ENCODE measurements at places on chromosomes 1 and 21.

DNA sequence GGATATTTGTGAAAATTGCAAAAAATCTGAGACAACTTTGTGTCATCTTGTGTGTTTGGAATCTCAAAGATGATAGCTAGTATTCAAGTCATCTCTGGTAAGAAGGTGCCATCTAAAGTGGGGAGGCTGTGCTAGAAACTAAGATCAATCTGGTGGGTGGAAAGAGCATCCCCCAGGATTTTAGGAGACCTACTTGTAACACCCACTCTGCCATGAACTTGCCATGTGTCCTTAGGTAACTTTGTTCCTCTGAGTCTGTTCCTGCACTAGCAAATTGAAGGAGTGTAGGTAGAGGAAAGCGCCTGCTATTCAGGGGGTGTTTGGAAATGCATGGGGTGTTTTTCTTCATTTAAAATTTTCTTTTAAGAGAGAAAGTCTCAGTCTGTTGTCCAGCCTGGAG, 24.4 kb downstream of the LGR6 start:
- no peak for DNase-seq

DNA sequence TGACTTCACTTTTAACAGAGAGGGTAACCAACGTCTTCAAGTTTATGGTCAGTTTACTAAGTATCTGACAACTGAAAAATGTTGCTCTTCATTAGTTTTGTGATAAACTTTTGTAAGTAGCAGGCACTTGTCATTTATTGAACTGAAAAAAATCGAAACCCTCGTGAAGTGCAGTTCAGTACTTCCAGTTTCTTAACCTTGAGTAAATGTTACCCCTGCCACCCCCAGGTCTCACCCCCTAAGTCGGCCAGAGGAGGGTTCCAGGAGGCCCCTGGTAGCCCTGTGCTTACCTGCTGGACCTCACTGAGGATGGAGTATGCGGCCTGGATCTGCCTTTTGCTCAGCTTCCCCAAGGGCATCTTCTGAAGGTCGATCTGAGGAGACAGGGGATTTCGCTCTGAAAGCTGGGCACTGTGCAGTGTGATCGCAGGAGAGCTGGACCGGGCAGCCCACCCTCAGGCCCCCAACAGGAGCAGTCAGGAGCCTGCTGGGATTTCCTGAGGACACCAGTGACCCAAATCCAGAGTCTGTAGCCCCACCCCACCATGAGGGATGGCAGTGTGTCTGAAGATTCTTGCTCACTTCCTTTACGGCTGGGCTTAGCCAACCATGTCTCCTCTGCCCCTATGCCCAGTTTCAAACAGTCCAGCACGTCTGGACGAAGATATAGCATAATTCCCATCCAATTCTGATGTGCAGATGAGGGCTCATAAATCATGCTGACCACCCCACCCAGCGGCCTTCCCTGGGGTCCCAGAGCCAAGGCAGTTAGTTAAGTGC, 37.6 kb downstream of the PARP1 start:
- no peak for DNase-seq

DNA sequence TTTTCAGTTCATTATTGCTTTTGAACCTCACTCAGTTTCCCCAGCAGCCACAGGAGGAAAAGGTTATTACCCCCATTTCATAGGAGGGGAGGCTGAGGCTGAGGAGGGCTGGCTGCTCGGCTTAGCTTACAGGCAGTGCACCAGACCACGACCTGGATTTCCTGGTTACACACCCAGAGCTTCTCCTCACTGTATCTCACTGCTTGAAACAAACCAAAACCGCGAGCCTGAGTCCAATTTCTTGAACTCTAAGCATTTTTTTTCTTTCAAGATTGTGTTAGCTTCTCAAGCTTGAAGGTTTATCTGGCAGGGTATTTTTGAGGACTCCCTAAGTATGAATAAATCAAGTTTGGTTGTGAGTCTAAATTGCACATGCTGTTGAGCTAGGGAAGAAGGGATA, 188.9 kb upstream of the EDN2 start:
- DNase-seq = no peak

DNA sequence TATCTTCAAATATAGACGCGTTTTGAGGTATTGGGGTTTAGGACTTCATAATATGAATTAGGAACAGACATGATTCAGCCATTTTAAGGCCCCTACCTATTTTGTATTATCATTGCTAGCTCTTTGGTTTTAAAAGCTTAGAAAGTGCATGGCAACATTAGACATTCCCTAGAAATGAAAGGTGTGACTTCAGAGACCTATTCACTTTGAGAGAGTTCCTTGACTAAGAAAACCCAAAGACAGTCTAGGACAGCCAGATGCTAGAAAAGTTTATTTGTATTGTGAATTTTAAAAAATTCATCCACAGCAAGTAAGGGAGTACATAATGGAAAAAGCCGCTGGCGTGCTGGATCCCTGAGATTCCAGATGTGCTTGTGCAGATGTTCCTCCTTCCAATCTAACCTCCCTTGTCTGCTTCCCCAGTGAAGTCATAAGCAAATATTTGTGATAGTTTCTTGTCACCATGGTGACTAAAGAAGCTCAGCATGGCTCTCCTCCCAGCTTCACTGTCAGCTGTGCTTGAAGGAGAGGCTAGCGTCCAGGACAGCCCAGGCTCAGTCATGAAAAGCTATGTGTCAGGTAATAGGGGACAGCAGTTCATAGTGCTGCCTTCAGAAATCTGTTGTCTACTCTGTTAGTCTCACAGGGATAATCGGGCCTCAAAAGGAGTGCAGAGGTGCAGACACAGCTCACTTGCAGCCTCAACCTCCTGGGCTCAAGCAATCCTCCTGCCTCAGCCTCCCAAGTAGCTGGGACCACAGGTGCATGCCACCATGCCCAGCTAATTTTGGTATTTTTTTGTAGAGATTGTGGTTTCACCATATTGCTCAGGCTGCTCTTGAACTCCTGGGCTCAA, 34.8 kb downstream of the KPNA6 start:
- DNase-seq = no peak

- DNase-seq = no peak
These were observed 5.3 kb upstream of the C1orf115 start for GRCh38 chr1:220684890-220685289.

DNA sequence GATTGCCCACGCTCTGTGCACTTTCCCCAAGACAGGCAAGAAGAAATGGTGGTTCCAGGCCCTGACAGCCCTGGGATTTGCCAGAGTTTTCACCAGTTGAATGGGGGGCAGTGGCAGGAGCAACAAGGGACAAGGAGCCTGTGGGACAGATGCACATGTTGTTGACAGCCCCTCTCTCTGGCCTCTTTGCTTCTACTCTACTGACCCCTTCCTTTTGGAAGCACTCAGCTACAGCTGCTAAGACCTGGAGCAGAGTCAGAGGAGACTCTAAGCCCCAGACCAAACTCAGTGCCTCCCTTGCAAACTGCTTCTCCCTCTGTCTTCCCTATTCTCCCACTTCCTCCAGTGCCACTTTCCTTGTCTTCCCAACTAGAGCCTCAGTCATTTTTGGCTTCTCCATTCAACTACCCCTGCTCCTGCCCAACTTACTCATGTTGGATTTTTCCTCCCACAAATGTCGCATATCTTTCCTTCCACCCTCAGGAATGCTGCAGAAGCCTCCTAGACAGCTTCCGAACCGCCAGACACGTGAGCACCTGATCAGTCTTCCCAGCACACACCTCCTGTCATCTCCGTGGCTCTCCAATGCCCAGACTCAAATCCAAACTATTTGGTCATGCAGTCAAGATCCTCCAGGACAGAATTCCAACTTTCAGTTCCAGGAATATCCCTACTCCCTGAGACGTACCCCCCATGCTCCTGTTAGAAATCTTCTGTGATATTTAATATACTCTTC, 9.1 kb downstream of the INKA2 start:
- DNase-seq = no peak

DNA sequence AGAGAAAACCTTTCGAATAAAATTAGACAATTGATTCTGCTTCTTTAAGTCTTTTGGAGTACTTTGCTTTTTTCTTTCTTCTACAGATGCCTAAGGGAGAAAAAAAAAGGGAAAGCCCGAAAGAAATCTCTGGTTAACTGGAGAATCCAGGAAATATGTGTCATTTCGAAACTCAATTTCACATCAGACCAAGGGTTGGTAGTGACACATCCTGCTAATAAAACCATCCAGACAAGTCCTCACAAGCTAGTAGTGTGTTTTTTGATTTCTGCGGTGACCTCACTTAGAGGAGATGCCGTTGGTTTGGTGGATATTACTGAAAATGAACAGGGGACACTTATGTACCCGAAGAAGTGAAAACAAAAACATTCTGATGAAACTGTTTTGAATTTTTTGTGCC, 726.5 kb upstream of the ADAMTS5 start:
- DNase-seq = no peak

- DNase-seq = no peak
These were observed 224.2 kb upstream of the JUN start for GRCh38 chr1:59007820-59008598.

GRCh38 chr1:150383631-150384324, 19.8 kb downstream of the RPRD2 start:
- no peak for DNase-seq

DNA sequence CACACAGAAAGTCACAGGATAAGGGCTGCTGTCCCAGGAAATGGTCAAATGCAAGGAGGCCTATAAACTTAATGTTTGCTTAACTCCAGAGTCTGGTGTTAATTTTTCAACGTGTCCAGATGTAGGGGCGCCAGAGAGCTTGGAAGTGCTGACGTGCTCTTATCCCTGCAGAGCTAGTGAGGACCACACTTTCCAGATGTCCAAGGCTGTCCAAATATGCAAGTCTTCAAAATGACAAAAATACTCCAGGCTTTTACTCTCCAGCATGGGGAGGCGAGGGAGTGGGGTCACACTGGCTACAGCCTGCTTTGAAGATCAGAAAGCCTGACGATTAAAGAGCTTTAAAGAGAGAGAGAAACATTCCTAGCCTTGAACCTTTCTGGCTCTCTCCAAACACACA, 57.6 kb downstream of the ABCA4 start:
- DNase-seq = no peak

GRCh38 chr1:89734442-89734841, 86.4 kb upstream of the LRRC8D start:
- no peak for DNase-seq

Data from SIG-M5 (cell line).